Mesothelial cell of epicardium (in vitro differentiated cells): ENCODE measurements at places on chromosomes 4 and X. TPM values are rescaled to one million over a fixed set of nuclear protein-coding genes. Genes with fewer than 3 reads are reported as not detected.

The GASK1B gene
- total RNA-seq = 28.3 to 29.1 TPM (median 29.0 TPM) in 3 replicates

- H3K27me3 ChIP-seq = no peaks in the 10 kb centered on the region
- H3K4me1 ChIP-seq = peaks cover 6% of the 10 kb centered on the region
- no peak for DNase-seq
- H3K36me3 ChIP-seq = no peaks in the 10 kb centered on the region
- no peak overlapping the region for H3K27ac ChIP-seq
- H3K4me3 ChIP-seq = no peak overlapping the region
Measured at GRCh38 chrX:15468036-15468435, 25.1 kb downstream of the PIR start.

The TMPRSS11F gene
- 0.86 to 1.1 TPM (median 0.95 TPM) in 3 replicates for total RNA-seq

The LRRC66 gene
- 0.20 to 0.44 TPM (median 0.32 TPM) in 3 replicates for total RNA-seq

DNA sequence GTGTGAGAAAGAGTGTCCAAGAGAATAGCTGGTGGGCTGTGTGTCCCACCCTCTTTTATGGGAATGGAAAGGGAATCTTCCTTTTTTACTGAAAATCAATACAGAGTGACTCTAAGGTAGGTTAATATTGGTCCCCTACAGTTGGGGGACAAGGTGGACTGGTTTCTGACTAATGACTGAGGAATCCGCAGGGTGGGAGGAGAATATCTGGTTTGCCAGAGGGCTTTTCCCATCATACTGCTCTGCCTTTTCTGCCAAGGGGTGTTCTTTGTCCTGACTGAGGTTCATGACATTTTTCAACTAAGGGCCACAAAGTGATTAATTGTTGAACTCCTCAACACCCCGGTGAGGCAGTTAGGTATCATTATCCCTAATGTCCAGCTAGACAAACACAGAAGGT is 261.6 kb downstream of the SPATA18 start:
- peaks cover 2% of the 10 kb centered on the region for H3K27me3 ChIP-seq
- H3K4me1 ChIP-seq = peaks cover 16% of the 10 kb centered on the region
- H3K27ac ChIP-seq = peak overlapping the region; percentile 5
- no peaks in the 10 kb centered on the region for H3K36me3 ChIP-seq
- no peak overlapping the region for H3K4me3 ChIP-seq

The P2RY4 gene
- total RNA-seq = 0.94 to 1.1 TPM (median 0.97 TPM) in 3 replicates

GRCh38 chr4:142683503-142683902 is 162.6 kb downstream of the INPP4B start:
- no peak for DNase-seq
- no peak overlapping the region for H3K4me3 ChIP-seq
- no peaks in the 10 kb centered on the region for H3K4me1 ChIP-seq
- H3K27ac ChIP-seq = no peak overlapping the region
- no peaks in the 10 kb centered on the region for H3K36me3 ChIP-seq

GRCh38 chr4:139800082-139800481 is 134.5 kb downstream of the MGST2 start:
- no peak for DNase-seq
- no peak overlapping the region for H3K4me3 ChIP-seq
- H3K27ac ChIP-seq = peak overlapping the region; percentile 55
- no peaks in the 10 kb centered on the region for H3K27me3 ChIP-seq
- peaks cover 72% of the 10 kb centered on the region for H3K4me1 ChIP-seq

- peaks cover 2% of the 10 kb centered on the region for H3K27me3 ChIP-seq
- H3K36me3 ChIP-seq = no peaks in the 10 kb centered on the region
- H3K4me1 ChIP-seq = peaks cover 34% of the 10 kb centered on the region
Measured at GRCh38 chrX:130172127-130172845, 524 bp downstream of the RAB33A start.

The VCX2 gene
- total RNA-seq = not detected in 3 replicates

The RBMXL3 gene
- total RNA-seq = not detected in 3 replicates

The TMPRSS11B gene
- not detected in 3 replicates for total RNA-seq

GRCh38 chr4:163107754-163108153 is 58.9 kb downstream of the NAF1 start:
- no peaks in the 10 kb centered on the region for H3K36me3 ChIP-seq
- no peaks in the 10 kb centered on the region for H3K27me3 ChIP-seq
- no peak overlapping the region for H3K4me3 ChIP-seq
- no peak overlapping the region for H3K27ac ChIP-seq

- H3K27me3 ChIP-seq = no peaks in the 10 kb centered on the region
- H3K4me1 ChIP-seq = peaks cover 45% of the 10 kb centered on the region
Measured at GRCh38 chr4:124904723-124905388, 192.3 kb upstream of the ANKRD50 start.

The ANK2 gene
- 9.2 to 11.8 TPM (median 10.4 TPM) in 3 replicates for total RNA-seq

The RPA4 gene
- total RNA-seq = 0.87 to 1.6 TPM (median 1.2 TPM) in 3 replicates

- peaks cover 10% of the 10 kb centered on the region for H3K4me1 ChIP-seq
- peaks cover 12% of the 10 kb centered on the region for H3K36me3 ChIP-seq
- H3K27me3 ChIP-seq = no peaks in the 10 kb centered on the region
- no peak for DNase-seq
Measured at GRCh38 chr4:156865451-156865850, 106.1 kb downstream of the PDGFC start.

DNA sequence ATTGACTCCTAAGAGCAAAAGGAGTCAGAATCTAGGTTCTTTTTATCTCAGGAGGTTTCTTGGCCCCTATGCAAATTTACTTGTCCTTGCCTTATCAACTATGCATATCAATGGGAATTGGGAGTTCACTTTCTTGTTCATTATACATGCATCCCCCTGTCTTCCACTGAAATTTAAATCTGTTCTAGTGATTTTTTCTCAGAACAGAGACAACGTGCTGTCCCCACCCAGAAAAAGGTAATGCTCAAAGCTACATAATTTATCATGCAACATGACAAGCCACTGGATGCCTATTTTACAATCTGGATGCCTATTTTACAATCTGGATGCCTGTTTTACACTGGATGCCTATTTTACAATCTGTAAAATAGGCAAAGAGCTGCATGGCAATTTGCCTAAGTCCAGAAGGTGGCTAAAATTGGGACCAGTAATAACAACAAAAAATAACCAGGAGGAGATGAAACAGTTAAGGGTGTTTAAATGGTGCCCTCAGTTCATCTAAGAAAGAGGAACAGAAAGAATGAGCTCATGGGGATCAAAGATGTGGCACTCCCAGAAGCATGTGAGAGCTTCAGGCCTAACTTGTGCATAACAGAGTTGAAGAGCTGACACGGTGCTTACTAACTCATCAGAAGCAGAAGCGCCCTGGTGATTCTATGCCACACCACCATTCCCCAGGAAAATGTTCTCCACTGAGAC is 537.8 kb upstream of the BOD1L1 start:
- DNase-seq = no peak
- H3K4me1 ChIP-seq = peaks cover 4% of the 10 kb centered on the region
- no peaks in the 10 kb centered on the region for H3K36me3 ChIP-seq
- H3K27me3 ChIP-seq = peaks cover 1% of the 10 kb centered on the region
- H3K27ac ChIP-seq = no peak overlapping the region
- no peak overlapping the region for H3K4me3 ChIP-seq

DNA sequence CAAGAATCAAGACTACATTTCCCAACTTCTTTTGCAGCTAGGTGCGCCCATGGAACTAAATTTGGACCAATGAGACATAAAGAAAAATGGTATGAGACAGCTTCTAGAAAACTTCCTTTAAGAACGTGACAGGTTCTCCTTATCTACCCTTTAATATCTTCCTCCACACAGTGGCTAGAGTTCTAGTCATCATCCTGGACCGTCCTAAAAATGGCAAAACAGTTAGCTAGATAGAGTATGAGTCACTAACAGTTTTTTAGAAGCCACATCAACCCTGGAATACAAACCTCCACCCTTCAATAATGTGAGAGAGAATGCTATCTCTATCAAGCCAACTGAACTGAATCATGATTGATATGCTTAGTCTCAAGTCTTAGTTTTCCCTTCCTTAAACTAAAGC is 267.9 kb upstream of the SLC7A11 start:
- H3K4me3 ChIP-seq = no peak overlapping the region
- no peaks in the 10 kb centered on the region for H3K27me3 ChIP-seq
- no peak for DNase-seq
- H3K4me1 ChIP-seq = peaks cover 18% of the 10 kb centered on the region
- H3K36me3 ChIP-seq = peaks cover 1% of the 10 kb centered on the region

DNA sequence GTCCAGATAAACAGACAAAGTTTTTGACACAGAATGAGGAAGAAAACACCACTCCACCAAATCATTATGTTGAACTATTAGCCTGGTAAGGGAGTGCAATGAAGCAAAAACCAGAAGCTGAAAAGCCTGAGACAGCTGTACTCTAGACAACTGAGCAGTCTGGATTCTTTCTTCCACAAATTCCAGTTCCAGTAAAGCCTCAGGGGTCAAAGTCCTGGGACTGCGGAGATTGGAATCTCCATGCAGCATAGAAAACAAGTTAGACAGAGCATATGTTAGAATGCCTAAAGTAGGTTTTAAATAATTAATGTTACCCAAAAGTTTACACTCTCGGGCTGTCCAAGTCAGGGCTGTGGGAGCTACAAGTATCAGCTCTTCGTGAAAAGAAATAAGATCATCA is 263.2 kb downstream of the TECRL start:
- DNase-seq = no peak
- H3K27ac ChIP-seq = no peak overlapping the region
- H3K4me3 ChIP-seq = no peak overlapping the region
- peaks cover 11% of the 10 kb centered on the region for H3K36me3 ChIP-seq

DNA sequence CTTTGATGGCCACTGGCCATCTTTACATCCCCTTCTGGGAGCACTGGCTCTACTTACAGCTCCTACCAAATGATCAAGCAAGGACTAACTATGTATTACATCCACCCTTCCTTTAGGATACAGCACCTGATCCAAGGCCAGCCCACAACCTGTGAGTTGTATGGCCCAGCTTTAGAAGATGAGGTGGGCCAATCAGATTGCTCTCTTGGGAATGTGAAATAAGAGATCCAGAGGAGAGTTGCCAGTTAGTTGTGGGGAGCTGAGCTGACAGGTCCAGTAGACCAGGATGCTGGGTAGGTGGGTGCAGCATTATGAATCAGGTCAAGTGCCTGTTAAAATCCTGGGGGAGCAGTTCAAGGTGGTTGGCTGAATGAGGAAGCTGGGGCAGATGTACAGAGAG is 111.5 kb downstream of the GNL3L start:
- peak overlapping the region; percentile 25 for H3K27ac ChIP-seq
- DNase-seq = no peak
- H3K4me3 ChIP-seq = no peak overlapping the region
- H3K36me3 ChIP-seq = no peaks in the 10 kb centered on the region
- no peaks in the 10 kb centered on the region for H3K27me3 ChIP-seq

The PF4V1 gene
- not detected in 3 replicates for total RNA-seq

DNA sequence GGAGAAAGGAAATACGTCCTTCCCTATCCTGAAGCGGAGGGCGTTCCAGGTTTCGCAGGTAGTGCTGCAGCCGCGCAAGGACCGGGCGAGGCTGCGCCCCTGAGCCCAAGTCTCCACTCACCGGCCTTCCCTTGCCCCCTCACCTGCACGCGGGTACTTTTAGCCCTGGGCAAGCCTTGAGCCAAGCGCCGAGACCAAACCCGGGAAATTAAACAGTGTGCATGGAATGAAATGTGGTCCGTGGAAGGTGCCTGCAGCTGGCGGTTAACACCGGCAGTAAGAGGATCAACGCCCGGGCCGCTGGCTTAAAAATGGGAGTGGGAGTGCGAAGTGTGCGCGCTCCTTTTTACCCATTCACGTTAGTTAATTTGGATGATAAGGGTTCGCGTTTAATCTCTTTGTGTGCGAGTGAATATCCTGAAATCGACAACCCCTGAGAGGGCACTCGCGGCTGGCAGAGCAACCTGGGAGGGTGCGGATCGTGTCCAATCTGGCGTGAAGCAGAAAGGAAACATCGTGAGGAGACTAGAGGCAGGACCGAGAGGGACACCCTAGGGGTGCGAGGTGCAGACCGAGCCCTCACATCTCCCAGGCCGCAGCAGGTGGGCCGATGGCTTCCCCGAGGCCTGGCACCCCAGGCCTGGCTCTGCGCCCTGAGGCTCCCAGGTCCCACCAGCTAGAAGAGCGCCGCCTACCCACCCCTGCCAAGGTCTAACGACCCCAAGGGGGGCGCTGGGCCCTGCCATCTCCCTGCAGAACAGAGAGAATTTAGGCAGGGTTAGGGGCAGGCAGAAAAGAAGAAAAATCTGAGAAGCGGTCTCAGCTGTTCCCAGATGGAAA is 2.0 kb upstream of the HELT start:
- DNase-seq = no peak
- peaks cover 18% of the 10 kb centered on the region for H3K4me1 ChIP-seq
- H3K27ac ChIP-seq = no peak overlapping the region

DNA sequence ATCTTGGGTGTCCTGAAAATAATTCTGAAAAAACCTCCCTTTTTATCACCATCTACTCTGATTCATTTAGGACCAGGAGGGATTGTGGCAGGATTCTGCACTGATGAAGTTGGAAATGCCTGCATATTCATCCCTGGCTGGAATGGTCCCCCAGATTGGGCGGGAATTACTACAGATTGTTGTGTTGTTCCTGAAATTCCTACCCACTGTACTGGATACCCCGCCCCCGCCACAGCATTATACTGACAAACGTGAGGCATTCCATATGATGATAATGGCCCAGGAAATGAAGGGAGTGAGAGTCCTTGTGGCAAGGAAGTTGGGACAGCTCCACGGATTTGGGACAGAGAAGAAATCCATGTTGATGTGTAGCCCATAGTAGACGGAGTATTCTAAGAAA is 15.2 kb upstream of the FAM120C start:
- H3K27ac ChIP-seq = no peak overlapping the region
- H3K36me3 ChIP-seq = peaks cover 5% of the 10 kb centered on the region
- no peaks in the 10 kb centered on the region for H3K27me3 ChIP-seq
- DNase-seq = no peak

GRCh38 chr4:185096032-185096653 is 46.9 kb upstream of the SLC25A4 start:
- DNase-seq = no peak
- no peaks in the 10 kb centered on the region for H3K27me3 ChIP-seq
- no peak overlapping the region for H3K4me3 ChIP-seq
- H3K36me3 ChIP-seq = no peaks in the 10 kb centered on the region

DNA sequence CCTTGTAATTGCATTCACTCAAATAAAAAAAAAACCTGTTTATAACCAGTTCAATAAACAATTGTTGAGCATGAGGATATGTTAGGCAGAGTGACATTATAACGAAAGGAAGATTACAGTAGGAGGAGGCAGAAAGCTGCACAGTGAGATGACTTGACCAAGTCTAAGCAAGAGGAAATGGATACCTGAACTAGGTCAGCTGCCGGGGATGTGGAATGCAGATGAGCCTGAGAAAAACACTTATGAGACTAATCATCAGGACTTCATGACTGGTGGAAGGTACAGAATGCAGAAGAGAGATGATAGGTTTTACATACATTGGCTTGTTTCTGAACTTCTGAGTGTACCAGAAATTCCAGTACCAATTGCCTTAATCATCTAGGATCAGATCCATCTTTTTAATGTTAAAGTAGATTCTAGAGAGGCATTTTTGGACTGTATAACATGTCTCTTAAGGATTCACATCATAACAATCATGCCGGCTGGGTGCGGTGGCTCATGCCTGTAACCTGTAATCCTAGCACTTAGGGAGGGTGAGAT is 208.1 kb upstream of the PPP3CA start:
- H3K36me3 ChIP-seq = no peaks in the 10 kb centered on the region
- no peak overlapping the region for H3K27ac ChIP-seq
- no peak for DNase-seq
- H3K4me3 ChIP-seq = no peak overlapping the region
- H3K27me3 ChIP-seq = no peaks in the 10 kb centered on the region
- no peaks in the 10 kb centered on the region for H3K4me1 ChIP-seq
